Omental fat pad (tissue), 4 donors: ENCODE measurements at places on chromosomes 3 and 15.
A peak's percentile ranks its signal among the peaks of the same experiment; 100 is the strongest.

GRCh38 chr3:123805101-123805500, 79.0 kb downstream of the MYLK start:
- no peak for DNase-seq

DNA sequence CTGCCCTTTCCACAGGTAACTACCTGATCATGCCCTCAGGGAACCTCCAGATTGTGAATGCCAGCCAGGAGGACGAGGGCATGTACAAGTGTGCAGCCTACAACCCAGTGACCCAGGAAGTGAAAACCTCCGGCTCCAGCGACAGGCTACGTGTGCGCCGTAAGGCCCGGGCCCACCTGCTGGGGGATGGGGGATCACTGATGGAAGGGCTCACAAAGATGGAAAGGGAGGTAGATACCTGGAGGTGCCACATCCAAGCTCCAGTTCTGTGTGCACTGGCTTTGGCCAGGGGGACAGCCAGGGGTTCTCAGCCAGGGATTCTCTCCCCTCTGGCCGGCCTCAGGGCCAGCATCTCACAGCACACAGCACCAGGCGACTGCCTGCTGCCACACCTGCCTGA, 59.4 kb downstream of the BOC start:
- no peak for DNase-seq

DNA sequence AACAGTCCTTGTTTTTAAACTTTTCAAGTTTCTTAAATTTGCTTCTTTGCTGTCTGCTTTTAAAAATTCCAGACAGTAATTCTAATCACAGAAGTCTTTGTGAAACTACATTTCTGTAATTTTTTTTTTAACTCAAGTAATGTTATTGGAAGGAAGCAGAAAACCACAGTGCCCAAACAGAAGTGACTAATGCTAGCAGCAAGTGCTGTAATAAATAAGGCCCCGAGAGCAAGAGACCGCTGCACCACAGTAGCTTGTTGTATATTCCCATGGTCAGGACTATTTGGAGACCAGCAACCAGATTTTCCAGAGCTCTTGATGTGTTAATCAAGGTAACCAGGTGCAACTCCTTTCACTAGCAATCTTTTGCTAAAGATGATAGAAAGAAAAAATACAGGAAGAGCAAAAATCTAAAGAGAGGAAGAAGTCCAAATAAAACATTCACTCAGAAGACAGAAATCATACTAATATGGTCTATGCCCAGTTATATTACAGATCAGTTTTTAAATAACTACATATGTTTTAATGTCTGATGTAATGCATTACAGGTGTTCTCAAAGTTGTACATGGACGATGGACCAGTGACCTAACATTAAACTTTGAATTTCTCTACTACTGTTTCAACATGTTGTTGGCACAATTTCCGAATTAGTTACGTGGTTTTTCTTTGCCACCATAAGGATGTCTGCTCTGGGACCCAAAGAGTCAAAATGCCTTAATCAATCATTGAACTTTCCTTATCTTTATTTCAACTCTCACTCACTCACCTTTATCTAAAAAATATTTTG, 36.4 kb downstream of the WWTR1 start:
- no peak for DNase-seq

GRCh38 chr3:46538803-46539442, 27.2 kb downstream of the LRRC2 start:
- no peak for DNase-seq

DNA sequence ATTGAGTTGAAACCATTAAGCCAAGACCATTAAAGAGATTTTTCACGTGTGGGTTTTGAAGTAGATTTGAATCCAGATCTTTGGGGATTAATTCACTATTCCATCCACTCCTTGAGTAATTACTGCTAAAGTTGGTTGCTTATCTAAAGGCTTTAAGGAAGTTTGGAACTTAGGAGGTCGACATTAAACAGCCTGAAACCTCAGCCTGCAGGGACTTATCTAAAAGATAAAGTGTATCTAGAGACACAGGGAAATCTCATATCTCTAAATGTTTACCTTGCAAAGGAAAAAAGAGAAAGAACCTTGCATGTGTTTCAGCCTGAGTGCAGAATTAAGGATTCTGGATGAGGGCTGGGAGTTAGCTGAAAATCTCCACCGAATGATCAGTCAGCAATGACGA, 158.6 kb downstream of the MEIS2 start:
- DNase-seq, result no peak

GRCh38 chr3:86766331-86766730, 224.6 kb downstream of the VGLL3 start:
- no peak for DNase-seq

DNA sequence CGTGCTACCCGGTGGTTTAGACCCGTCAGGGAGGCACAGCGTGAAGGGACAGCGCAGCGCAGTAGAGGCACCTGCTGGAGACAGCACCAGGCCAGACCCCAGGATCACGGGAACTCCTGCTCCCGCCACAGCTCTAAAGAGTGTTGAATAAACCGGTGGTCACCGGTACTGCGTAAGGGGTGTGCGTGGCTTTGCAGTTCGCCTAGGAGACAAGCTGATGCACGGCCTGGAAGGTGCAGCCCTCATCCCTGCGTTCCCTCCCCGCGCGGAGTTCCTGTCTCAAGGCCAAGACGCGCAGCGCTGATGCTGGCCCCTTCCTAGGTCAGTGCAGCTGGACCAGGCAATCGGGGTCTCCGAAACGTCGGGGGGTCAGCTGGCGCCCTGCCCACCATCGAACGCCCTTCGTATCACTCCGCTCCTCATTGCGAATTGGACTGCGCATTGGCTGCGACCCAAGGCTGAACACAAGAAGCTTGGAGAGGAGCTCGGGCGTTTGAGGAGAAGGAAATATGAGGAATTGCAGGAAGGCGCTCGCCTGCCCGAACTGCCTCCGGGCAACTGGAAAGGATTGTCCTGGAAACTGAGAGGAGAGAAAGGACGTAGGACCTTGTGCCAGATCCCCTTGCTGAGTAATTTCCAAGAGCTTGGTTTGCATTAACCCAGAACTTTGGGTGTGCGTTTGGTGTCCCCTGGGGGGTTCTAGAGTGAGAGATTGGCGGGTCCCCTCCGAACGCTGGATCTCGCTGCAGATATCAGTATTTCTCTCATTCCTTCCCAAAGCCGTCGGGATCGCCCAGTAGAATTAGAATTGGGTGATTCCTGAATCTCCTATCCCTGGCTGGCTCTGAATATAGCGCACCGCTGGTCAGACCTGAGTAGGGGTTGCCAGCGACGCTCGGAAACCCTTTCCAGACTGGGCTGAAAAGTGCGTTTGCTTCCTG, 2.3 kb upstream of the SOX14 start:
- DNase-seq, result no peak

GRCh38 chr3:197881270-197881969, 68.6 kb upstream of the RPL35A start:
- no peak for DNase-seq

GRCh38 chr15:73809728-73810501, 56.8 kb upstream of the INSYN1 start:
- no peak for DNase-seq

DNA sequence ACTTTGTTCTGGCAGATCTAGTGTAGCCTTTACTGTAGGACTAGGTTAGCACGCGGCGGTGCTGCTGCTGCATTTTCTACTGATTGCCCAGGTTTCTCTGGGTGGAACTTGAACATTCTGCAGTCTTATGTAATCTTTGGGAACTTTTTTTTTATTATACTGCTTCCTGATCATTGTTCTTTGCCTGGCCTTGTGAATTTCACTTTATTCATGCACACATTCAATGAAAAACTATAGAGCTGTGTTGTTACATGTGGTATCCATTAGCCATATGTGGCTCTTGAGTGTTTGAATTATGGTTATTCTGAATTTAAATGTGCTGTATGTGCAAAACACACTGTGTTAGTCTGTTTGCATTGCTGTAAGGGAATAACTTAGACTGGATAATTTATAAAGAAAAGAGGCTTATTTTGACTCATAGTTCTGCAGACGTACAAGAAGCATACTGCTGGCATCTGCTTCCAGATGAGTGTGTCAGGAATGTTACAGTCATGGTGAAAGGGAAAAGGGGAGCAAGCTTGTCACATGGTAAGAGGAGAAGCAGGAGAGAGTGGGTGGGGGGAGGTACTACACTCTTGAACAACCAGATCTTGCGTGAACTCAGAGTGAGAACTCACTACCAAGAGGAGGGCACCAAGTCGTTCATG, 26.5 kb downstream of the MEF2A start:
- DNase-seq, result no peak

DNA sequence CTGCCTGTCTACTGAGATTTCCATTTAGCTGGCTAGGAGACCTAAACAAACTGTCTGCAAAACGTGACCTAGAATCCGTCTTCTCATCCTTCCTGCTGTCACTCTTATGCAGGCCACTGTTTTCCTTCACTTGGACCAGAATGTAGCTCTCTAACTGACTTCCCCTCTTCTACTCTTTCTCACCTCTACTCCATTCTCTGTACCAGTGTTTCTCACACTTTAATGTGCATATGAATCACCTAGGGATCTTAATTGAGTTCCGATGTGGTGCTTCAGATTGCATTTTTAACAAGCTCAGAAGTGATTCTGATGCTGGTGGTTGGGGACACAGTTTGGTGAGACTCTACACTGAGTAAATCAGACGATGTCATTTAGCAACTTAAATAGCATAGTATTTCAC, 1.6 kb upstream of the GBE1 start:
- DNase-seq, result no peak

DNA sequence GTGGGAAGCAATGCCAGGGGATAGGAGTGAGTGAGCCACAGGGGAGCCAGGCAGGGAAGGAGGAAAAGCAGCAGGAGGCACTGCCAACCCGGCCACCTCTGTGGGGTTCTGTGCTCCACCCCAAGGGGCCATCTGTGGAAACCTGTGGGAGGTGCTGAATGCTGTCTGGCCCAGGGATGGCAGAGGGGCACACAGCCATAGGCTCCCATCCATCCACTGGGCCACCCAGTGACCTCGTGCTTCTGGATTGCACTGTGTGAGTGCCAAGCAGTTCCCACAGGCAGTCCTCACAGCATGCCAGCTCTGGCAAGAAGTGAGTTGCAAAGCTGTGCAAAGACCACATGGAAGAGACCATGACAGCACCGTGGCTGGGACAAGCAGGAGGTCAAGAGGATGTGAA, 27.5 kb downstream of the DNAJB8 start:
- DNase-seq, result no peak

- DNase-seq, result no peak
These were observed 119.3 kb downstream of the TMCO5A start for GRCh38 chr15:38053776-38054175.

DNA sequence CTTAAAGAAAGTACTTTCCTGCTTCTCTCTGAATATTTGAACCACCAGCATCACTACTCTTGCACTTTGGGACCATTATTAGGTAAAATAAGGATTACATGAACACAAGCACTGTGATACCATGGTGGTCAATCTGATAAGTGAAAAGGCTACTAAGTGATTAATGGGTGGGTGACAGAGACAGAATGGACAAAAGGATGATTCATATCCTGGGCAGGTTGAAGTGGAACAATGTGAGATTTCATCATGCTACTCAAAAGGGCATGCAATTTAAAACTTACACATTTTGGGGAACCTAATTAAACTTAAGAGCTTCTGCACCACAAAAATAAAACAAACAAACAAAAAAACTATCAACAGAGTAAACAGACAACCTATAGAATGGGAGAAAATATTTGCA, 172.0 kb upstream of the CD96 start:
- DNase-seq, result no peak

DNA sequence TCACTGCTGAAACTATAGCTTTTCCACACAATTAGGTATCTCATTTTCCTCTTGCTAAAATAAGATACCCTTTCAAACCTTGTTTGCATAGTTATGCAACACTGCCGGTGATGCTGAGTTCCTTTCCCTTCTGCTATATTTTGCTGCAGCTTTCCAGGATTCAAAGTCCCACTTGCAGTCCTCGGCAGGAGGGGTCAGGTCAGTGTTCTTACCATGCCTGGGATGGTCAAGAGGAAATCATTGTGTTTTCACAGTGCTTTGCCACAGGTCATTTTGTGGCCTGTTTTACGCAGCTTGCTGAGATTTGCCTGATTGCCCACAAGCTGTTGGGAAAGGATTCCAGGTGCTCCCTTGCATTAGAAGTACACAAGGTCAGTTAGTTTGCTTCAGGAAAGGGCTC, 156.9 kb downstream of the B3GALNT1 start:
- DNase-seq, result no peak

DNA sequence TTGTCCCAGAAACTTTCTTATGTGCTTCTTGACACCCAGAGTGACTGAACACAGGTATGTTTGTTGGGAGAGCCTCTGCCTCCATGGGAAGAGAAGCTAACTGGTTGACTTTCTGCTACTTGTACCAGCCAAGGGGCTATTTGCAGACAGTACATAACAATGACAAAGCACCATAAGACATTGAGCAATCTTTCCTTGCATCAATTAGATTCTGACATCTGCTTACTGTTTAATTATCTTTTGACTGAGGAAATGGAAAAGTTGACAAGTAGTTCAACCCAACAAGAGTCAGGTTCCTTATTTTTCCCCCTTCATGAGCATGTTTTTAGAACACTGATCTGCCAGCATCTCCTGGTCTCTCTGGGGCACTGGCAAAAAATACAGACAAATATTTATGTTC, 157.7 kb downstream of the RPLP1 start:
- DNase-seq, result no peak

GRCh38 chr3:30286007-30286669, 320.3 kb upstream of the TGFBR2 start:
- DNase-seq, result peak; percentile 64

GRCh38 chr3:58884453-58884852, 165.4 kb downstream of the CFAP20DC start:
- DNase-seq, result no peak

- DNase-seq, result no peak
These were observed 30.3 kb downstream of the SLC22A14 start for GRCh38 chr3:38312356-38312755.

DNA sequence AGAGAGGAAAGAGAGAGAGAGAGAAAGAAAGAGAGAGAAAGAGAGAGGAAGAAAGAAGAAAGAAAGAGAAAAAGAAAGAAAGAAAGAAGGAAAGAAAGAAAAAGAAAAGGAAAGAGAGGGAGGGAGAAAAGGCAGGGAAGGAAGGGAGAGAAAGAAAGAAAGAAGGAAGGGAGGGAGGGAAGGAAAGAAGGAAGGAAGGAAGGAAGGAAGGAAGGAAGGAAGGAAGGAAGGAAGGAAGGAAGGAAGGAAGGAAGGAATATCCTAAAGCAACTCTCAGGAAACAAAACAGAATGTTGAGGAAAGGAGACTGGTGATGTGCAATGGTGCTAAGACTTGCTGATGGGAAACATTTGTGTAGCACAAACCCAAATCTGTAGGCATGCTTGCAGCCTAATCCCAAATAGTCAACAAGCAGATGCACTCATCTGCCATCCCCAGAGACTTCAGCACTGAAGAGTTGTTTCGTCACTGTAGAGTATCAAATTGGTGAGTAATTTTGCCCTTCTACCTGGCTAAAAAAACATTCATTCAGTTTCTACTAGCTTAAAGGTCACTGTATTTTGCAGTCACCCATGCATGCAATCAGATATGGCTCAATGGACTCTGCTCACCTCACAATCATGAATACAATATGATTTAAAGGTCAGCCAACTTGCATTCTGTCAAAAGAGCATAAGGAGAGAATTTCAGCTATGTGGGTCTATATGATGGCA, 480.3 kb downstream of the FGF12 start:
- no peak for DNase-seq

DNA sequence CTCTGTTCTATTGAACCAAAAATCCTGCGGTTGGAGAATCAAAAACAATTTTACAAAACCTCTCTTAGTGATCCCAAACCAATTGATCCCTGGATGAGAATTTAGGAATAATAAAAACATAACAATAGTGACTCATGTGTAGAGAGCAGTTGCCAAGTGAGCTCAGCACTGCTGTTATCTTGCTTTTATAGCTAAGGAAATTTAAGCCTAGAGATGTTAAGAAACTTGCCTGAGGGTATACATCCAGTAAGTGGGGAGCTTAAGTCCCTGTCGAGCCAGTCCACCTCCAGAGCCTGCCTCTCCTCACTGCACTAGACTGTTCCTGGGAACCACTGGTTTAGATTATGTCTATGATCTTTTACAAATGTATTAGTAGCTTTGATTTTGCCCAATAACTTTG, 358.4 kb upstream of the LMCD1 start:
- DNase-seq, result no peak
